Aorta (tissue), 5 donors: ENCODE measurements at places on chromosomes 5 and 9.

DNA sequence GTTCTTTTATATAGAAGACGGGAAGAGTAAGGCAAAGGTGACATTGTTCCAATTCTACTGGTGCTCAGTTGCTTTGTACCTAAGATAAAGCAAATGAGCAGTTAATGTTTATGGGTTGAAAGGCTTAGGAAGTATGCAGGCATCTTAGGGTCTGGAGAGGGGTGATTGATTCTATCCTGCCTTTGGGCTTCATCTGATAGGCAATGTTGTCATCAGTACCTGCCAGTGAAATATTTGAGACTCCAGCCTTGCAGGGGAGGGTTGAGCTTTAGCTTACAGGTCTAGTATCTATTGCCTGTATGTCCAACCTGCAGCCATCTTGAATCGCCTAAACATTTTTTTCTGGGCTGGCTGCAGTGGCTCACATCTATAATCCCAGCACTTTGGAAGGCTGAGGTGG, 13.8 kb upstream of the CTSV start:
- DNase-seq: no peak

DNA sequence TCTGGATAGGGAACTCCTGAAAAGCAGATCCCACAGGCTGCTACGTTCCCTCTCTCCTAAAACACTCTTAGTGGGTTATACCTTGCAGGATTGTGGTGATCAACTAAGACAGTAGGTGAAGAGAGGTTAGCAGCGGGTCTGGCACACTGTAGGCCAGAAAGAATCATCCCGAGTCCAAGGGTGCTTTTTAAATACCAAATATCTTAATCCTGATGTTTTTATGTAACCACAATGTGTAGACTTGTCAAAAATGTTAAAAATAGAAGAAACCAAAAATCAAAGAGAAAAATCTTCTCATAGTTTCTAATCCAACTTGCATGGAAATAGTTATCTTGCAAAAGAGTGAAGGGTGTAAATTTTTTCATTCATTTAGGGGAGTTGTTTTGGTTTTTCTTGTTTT, 52.3 kb upstream of the IFNK start:
- no peak for DNase-seq

GRCh38 chr5:36172599-36172998, 20.7 kb downstream of the SKP2 start:
- no peak for DNase-seq

DNA sequence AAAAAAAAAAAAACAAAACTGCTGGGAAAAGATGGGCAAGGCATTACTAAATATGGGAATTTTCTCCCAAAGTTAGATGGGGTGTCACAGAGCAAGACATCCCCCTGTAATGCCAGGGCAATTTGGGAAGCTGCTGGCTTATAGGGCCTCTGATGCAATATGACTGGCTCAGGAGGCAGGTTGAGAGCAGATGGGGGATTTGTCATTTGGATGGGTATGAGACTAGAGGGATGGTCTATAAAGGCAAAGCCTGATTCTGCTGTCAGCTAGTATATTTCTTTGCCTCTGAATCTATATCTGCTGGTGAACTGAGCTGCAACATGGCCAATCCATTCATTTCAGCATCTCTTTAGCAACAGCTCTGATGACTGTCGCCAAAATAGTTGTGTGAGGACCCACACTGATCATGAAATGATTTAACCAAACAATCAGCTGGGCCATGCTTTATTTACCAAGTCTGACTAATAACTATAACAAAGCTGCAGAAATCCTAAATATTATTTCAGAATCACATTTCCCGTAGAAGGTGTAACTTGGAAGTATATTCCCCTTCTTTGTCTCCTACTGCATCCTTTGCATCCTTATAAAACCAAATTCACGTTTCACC, 455.1 kb upstream of the ZNF608 start:
- DNase-seq: no peak

DNA sequence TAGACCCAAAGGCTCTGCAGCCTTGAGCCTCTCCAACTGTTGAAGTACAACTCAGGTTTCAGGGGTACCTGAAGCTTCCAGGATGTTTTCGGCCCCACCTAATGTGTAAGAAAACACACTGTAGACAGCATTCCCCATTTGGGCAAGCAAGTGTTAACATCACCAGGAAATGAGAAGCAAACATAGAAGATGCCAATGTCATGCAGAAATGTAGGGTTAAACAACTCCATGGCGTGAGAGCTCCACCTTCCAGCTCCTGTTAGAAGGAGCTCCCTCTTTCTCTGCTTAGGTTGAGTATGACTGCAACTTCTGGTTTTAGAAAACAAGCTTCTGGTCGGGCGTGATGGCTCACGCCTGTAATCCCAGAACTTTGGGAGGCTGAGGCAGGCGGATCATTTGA, 31.0 kb upstream of the DENND1A start:
- no peak for DNase-seq

- DNase-seq: no peak
Observed at GRCh38 chr5:133736512-133736911, 124.2 kb upstream of the FSTL4 start.

DNA sequence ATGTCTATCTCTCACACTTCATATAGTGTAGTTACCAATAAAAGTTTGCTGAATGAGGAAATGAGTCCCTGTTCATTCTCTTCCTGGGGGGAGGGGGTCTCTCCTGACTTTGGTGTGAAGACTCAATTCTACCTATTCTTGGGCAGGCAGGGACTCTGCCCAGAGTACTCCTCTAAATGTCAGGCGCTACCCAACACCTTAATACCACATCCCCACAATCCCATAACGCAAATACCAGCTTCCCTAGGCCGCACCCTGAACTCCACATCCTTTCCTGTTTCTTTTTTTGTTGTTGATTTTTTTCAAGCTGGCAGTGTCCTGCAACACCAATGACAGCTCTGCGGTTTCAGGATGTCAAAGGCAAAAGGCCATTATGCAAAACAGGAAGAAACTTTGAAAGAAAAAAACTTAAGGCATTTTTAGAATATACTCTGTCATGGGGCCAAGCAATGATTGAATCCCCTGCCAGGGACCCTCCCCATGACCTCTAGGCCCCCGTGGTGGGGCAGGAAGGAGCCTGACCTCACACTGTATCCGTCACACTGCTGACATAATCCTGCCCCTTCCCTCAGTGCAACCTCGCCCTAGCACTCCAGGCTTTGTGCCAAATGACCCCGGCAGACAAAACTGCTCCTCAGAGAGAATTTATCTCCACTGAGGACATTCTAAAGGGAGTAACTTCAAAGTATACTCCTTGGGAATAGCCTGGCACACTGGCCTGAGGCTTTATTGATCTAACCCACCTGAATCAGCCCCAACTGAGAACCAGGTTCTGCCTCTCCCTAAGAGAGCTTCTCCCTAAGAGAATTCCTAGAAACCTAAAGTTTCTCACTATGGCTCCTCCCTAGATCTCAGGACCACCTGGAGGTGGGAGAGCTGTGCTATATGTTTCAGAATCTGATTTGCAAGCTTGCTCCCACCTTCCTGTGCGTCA, 8.0 kb downstream of the B4GALT1 start:
- peak; percentile 85 for DNase-seq

GRCh38 chr9:86545090-86545489, 190.9 kb upstream of the TUT7 start:
- DNase-seq: no peak

DNA sequence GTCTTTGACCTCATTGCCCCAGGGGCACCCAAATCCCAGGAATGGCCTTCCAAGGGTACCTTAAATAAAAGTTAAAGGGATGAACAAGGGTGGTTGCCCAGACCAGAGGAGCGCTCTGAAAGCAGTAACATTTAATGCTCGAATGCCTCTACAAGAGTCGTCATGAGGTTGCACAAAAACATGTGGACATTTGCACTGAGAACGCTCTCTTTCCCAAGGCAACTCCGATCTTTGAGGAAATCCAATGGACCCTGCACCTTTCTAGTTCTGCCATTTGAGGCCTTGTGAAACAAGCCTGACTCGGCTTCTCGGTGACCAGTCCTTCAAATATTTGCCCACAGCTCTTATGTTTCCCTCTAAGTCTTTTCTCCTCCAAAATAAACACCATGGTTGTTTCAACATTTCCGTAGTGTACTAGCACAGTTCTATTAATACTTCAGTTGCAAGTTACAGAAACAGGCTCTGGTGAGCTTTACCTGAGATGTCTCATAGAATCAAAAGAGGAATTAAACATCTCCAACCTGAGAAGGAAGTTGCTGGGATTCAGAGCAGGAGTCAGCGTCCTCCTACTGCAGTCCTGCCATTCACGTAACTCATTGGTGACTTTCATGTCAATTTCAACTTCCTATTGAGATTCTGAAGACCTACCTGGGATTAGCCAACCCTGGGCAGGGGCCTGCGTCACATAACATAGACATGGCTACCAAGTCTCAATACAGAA, 168.8 kb upstream of the RAI14 start:
- DNase-seq: no peak

DNA sequence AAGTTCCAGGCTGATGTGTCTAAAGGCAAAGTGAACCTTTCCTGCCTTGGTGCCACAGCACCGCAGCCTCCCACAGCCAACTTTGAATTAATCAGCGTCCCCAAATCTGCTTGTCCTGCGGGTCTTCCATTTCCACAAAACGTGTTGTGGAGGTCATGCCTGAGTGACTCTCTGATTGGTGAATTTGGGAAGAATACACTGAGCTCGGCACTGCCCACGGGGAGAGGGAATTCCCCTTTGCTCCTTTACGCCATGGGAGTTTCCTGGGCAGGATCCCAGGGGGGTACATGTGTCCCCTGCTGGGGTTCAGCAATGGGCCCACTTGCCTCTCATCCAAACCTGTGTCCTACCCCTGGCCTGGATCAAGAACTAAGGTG, 90.4 kb downstream of the LHX2 start:
- DNase-seq: no peak

DNA sequence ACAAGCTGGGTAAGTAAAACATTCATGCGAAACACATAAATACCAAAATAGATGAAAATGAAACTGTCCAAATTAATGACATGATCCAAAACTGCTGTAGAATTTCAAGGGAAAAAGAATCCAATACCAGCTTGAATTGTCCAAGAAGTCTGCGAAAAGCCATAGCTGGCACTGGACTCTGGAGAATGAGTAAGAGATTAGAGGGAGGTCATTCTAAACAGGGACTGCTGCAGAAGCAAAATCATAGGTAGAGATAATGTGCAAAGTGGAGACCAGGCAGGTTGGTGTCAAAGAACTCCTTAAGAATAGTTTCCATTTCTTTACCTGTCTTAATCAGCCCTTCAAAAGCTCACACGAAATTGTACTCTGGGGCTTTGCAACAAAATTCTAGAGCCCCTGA, 162.5 kb downstream of the NFIB start:
- DNase-seq: no peak

GRCh38 chr5:135222171-135222681, 176.8 kb downstream of the MACROH2A1 start:
- no peak for DNase-seq

GRCh38 chr9:69334317-69334716, 9.3 kb downstream of the ENTREP1 start:
- no peak for DNase-seq

GRCh38 chr9:91659529-91660495, 236.2 kb upstream of the NFIL3 start:
- DNase-seq: no peak

- no peak for DNase-seq
Observed at GRCh38 chr9:76206821-76207220, 187.4 kb downstream of the RFK start.

DNA sequence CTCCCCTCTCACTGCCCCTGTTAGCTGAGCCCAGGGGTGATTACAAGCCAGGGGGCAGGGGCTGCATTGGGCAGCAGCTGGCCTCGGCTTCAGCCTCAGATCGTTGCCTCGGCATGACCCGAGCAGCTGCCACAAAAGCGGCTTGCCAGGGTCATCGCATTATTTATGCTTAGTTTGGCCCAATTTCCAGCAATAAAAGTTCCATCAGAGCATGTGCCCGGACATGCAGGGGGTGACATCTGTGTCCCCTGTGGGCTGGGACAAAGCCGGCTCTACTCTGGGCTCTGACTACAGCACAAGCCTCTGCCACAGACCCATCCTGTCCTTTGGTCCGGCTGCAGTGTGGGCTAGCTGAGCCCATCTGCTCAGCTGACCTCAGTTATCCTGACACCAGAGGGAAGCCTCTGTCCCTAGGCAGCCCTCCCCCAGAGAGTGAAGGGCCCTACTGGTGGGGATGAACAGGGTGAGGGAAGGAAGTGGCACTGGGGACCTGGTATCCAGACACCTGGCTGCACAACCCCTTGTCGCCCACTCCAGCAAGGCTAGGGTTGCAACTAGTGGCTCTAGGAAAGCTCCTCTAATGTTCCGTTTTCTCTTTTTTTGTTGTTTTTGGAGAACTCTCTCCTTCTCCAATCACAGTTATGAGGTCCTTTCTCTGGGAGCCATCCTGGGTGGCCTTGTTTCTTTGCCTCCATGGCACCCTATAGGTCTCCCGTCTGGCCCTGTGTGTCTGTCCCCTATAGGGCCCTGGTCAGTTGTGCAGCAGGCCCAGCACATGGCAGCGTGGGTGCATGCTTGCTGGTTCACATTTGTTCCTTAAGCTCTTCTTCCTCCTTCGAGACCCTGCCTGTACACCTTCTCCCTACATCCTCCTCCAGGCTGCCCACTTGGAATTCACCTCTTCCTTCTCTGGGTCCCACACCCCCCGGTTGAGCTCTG, 13.3 kb upstream of the GADD45G start:
- peak; percentile 44 for DNase-seq

- no peak for DNase-seq
Observed at GRCh38 chr9:25449503-25449902, 228.7 kb downstream of the TUSC1 start.

DNA sequence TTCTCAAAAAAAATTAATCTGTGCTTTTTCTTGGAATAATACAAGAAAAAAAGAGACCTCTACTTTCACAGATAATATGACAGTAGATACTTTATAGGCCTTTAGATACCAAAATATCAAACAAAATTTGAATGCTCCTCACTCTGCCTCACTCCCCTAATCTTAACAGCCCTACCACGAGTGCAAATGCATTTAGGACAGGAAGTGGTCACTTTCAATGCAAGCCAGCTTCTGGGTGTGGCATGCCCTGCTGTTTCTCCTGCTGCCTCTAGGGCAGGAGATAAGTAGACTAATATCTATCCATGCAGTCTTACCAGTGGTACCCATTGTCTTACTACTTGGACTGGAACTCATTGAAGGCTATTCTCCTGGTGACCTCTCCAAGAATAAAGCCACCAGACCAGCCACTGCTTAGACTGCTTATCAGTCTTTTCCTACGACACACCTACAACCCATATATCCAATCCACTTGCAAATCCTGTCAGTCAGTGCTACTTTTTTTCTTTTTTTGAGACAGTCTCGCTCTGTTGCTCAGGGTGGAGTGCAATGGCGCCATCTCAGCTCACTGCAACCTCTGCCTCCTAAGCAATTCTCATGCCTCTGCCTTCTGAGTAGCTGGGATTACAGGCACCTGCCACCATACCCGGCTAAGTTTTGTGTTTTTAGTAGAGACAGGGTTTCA, 23.0 kb downstream of the FRRS1L start:
- no peak for DNase-seq

- no peak for DNase-seq
Observed at GRCh38 chr9:99416007-99416406, 193.9 kb downstream of the SEC61B start.

- DNase-seq: no peak
Observed at GRCh38 chr9:112789891-112790774, 39.6 kb downstream of the SNX30 start.
